ENCODE measurements at places on chromosomes 1 and 21.

DNA sequence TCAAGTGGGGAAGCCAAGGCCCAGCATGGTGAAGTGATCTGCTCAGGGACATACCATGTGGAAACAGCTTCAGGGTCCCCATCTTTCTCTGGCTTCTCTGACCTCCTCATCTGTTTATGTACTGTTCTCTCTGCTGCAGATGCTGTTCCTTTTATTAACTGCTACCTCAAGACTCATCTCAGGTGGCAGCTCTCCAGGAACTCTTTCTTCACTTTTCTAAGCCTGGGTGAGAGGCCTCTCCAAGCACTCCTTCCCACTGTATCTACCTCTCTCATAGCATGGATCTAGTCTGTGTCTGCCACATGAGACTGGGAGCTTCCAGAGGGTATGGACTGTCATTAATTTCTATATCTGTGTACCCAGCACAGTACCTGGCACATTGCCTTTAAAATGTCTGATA lies 73.4 kb upstream of the PPM1J start:
- DNase-seq: no peak

DNA sequence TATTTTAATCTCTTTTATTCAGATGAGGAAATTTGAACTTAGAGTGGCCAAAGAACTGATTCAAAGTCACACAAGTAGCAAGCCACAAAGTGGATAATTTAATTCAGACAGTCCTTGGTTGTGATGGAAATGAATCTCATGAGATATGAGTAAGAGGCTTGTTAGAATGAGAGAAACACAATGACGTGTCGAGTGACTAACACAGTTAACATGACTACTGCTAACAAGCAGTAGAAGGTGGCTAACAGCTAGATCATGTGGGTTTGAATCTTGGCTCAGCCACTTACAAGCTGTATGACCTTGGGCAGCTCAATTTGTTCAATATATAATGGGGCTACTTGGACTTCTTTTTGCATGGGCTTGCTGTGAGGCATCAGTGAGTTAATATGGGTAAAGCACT lies 104.5 kb upstream of the LMO4 start:
- DNase-seq: no peak

DNA sequence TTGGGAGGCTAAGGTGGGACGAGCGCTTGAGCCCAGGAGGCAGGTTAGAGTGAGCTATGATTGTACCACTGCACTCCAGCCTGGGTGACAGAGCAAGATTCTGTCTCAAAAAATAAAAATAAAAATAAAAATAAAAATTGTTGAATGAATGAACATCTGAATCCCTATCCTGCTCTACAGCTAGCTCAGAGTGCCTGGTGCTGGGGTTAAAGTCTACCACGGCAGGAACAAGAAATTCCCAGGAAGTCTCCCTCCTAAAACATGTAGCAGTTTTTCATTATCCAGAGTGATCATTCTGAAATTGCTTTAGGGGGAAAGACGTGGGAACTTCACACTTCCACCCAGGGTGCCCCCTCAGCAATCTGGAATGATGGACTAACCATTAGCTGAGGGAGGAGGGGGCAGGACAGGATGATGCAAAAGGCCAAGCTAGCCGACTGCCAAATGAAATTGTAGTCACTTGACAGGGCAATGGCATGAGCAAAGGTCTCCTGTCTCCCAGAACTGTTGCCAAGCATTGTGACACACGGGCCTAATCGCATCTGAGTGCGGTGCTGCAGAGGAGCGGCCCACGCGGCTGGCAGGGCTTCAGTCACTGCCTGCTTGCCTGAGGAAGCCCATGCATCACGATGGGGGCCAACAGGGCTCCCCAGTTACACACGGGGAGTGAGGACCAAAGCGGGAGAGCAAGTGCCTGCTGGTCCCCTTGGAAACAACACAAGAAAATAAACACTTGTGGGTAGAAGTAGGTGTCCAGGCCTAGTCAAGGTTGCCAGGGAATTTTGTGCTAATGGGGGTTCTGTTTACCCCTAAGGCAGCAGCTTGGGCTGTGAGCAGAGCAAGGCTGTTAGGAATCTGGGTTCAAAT lies 85.7 kb downstream of the NENF start:
- no peak for DNase-seq

DNA sequence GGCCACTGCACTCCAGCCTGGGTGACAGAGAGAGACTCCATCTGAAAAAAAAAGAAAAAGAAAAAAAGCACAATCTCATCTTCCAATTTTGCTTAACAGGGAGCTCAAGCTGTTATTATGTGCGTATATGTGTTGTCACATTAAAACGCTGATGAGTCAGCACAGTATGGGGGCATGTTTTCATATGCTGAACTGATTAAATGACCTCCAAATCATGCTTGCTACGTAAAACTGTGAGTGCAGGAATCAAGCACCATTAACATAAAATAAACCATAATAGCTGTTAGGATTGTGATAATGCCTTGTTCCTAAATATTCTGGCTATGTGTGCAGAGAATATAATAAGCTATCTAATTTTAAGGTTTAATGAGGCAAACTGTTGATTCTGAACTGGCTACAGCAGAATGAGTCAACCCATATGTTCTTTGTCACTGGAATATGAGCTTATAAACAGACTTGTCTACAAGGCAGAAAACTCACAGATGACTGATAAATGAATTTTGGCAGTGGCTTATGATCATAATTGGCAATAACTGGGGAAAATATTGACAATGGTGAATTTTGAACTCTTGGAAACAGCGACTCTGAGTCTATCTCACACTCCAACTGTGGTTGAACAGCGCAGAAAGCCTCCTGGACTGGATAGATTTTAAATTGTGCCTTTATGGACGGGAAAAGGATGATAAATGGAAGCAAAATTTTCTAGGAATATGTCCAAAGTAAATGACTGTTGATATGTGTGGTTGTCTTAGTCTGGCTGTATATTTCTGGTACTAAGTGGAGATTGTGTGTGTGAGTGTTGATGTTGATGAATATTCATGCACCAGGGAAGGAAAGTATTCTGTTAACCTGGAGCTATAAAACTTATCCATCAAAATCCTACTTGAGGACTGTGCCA lies 75.5 kb downstream of the VCAM1 start:
- DNase-seq: no peak

DNA sequence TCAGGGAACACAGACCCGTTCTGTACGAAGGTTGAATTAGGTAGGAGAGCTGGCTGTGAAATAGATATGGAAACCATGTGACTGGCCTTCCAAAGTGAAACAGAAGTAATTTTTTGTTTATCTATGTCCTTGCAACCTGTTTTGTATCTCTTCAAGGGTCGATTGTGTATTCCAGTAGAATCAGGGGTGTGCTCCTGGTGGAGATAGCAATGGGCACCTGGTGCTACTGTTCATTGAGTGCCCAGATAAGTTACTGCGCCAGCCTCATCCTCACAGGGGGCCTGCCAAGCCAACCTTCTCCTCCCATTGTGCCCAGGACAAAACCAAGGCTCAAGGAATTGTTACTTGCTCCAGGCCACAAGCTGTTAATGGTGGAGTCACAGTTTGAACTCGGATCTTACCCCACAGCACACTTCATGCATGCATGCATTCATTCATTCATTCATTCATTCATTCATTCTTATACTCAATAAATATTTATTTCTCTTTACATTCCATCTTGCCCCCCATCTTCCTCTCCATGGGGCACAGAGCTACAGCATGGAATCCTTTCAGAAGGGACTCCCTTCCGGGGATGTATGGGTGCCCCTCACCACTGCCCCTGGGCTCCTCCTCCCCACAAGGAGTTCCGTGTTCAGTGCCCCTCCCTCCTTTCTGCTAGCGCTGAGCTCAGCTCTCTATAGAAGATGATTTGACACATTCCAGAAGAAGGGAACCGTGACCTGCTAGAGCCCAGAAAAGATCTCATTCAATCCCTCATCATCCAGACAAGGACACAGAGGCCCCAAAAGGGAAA lies 24.0 kb downstream of the ADORA1 start:
- DNase-seq: no peak

- no peak for DNase-seq
These were observed 14.4 kb downstream of the INTS7 start for GRCh38 chr1:212020975-212021374.

DNA sequence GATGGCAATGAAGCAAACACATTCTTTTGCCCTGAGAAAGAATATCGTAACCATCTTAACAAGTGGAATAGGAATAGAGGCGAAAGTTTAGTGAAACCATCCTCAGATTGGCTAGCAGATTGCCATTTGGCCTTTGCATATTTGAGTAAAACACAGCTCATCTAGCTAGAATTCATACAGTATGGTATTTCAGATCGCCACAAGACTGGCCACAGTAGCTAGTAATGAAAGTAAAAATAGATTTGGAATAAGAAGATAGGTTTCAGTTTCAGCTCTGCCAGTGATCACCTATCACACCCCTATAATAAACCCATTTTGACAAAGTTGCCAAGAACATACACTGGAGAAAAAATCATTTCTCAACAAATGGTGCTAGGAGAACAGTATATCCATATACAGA lies 294.9 kb downstream of the LRRIQ3 start:
- DNase-seq: no peak

DNA sequence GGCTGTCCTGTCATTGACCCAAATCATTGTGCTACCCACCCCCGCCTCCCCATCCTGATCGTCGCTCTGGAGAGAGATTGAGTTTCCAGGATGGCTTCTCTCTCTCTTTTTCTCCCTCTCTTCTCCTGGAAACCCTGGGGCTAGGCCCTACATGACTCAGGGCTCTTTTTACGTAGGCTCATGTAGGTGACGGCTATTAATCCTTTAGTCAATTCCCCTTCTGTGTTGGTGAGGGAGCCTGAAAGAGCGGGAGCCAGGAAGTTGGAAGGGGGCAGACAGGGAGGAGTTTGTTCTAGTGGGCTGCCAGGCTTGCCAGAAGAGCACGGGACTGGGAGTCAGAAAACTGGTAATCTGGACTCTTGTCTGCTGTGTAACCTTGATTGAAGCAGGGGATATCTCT lies 9.7 kb downstream of the ATP2B4 start:
- DNase-seq: no peak
